ENCODE measurements at places on chromosomes 1 and 21.
A peak's percentile ranks its signal among the peaks of the same experiment; 100 is the strongest.

GRCh38 chr1:1309251-1310108, 1.1 kb downstream of the PUSL1 start:
- no peak for DNase-seq

- no peak for DNase-seq
Observed at GRCh38 chr1:116989835-116990234, 11.7 kb upstream of the CD101 start.

DNA sequence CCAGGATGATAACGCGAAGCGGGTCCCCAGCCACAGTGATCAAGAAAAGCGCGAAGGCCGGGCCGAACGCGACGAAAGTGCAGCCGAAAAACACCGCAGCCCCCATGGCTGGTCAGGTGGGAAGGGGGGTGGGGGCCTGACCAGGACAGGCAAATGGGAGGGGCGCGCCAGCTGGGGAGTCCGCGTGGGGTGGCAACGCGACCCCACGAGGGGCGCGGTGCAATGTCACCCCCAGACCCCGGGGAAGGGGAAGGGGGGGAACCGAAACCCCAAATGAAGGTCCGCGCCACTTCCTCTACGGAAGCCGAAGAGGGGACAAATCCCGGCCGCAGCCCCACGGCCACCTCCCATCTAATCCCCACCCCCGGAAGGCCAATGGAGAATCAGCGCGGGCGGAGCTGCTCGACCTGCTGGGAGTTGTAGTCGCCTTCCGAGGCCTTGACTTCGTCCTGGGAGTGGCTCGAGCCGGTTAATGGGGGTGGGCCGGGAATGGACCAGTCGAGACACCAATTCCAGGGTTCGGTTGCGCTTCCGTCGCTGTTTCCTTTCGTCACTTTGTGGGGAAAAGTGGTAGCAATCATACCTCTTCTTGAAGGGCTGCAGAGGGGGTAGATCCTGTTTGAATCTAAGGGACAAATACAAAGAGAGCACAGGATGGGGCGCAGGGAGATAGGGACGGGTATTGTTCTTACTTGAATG, at the start of gene APH1A:
Gene APH1A (minus strand): TSS at position 312 of the 699 bp plus-strand sequence. CDS start 206 bp downstream, at position 106.
- peak; percentile 98 for DNase-seq

- no peak for DNase-seq
Observed at GRCh38 chr1:201419256-201419655, 2.3 kb downstream of the TNNI1 start.

DNA sequence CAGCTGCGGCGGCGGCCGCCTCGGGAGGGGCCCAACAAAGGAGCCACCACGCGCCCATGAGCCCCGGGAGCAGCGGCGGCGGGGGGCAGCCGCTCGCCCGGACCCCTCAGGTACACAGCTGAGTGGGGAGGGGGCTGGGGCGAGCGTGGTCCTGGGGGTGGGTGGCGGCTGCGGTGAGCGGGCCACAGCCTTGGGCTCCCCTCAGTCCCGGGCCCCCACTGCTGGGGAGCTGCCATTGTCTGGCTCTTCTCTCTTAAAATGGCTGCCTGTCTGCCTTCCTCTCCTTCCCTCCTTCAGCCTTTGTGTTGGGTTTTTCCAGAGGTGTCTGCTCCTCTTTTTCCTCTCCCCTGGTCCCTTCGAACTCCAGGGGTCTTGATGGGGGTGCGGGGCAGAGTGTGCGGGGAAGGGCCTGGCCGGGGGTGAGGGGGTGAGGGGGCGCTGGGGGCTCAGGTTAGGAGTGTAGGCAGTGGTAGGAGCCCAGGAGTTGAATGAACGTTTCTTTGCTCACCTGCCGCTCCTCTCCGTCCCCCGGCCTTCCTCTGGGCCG, 1.7 kb downstream of the ARID1A start:
- DNase-seq = no peak

DNA sequence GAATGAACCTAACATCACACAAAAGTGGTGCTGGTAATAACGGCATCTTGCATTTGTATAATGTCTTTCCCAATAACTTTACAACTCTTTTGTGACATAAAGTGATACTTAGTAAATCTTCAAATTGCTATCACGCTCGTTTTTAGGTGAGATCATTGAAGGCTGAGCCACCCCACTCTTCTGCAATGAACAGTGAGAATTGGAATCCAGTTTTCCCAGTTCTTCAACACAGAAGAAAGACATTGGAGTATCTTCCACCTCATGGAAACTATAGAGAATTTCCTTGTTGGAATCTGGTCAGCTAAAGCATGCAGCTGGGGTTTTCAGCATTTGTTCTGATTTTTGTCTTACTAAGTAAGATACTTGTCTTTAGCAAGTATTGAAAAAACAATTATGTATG, 59.9 kb upstream of the NRIP1 start:
- DNase-seq = no peak

GRCh38 chr1:6996371-6996770, 211.1 kb downstream of the CAMTA1 start:
- no peak for DNase-seq

GRCh38 chr1:214551436-214552173, at the start of gene PTPN14:
TSS of gene PTPN14 (minus strand) at chr1:214551602. CDS start at chr1:214464803, 86,799 bp downstream.
- no peak for DNase-seq

- no peak for DNase-seq
Observed at GRCh38 chr1:21536218-21536617, 27.0 kb downstream of the ALPL start.

GRCh38 chr1:24168245-24168644, 18.8 kb downstream of the IFNLR1 start:
- no peak for DNase-seq
